ENCODE measurements at places on chromosomes 4 and X. TPM values are rescaled to one million over a fixed set of nuclear protein-coding genes. Genes with fewer than 3 reads are reported as not detected.

- no peak overlapping the region for H3K4me3 ChIP-seq
- H3K4me1 ChIP-seq, result no peaks in the 10 kb centered on the region
- DNase-seq, result no peak
- no peaks in the 10 kb centered on the region for H3K27me3 ChIP-seq
- H3K27ac ChIP-seq, result no peak overlapping the region
Measured at GRCh38 chrX:9746148-9746888, 19.3 kb downstream of the GPR143 start.

DNA sequence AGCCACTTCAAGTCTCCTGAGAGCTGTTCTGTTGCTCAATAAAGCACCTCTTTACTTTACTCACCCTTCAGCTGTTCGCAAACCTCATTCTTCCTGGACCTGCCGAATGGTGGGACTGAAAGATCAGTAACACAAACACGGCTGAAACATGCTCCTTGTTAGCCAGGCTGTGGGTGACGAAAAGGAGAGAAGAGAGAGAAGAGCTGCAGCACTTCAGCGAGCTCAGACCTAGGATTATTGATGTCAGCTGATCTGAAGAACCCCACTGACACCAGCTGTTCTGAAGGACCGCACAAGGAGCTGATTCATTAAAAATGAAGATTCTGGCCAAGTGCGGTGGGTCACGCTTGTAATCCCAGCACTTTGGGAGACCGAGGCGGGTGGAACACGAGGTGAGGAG, 2020.0 kb upstream of the ADGRL3 start:
- peaks cover 12% of the 10 kb centered on the region for H3K4me1 ChIP-seq
- peak overlapping the region; percentile 9 for H3K4me3 ChIP-seq
- H3K27me3 ChIP-seq, result no peaks in the 10 kb centered on the region
- H3K27ac ChIP-seq, result peak overlapping the region; percentile 57

- peaks cover 60% of the 10 kb centered on the region for H3K27me3 ChIP-seq
- DNase-seq, result no peak
- no peaks in the 10 kb centered on the region for H3K36me3 ChIP-seq
- H3K27ac ChIP-seq, result no peak overlapping the region
Measured at GRCh38 chr4:8727131-8727530, 134.6 kb downstream of the CPZ start.

DNA sequence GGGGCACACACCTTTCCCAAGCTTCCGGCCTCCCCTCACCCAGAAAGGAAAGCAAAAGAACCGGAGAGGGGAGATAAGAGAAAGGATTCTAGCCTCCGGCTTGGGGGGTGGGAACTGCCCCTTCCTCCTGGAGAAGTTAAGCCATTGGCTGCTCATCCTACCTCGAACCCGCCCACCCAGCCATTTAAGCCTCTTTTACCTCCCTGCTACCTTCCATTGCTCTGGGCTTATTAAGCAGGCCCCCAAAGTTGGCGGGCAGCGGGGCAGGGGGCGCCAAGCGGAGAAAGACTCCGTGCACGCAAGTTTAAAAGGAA, 2.3 kb downstream of the MAML3 start:
- no peaks in the 10 kb centered on the region for H3K4me1 ChIP-seq
- no peaks in the 10 kb centered on the region for H3K36me3 ChIP-seq
- DNase-seq, result peak; percentile 80
- peak overlapping the region; percentile 68 for H3K4me3 ChIP-seq
- peak overlapping the region; percentile 65 for H3K27ac ChIP-seq

DNA sequence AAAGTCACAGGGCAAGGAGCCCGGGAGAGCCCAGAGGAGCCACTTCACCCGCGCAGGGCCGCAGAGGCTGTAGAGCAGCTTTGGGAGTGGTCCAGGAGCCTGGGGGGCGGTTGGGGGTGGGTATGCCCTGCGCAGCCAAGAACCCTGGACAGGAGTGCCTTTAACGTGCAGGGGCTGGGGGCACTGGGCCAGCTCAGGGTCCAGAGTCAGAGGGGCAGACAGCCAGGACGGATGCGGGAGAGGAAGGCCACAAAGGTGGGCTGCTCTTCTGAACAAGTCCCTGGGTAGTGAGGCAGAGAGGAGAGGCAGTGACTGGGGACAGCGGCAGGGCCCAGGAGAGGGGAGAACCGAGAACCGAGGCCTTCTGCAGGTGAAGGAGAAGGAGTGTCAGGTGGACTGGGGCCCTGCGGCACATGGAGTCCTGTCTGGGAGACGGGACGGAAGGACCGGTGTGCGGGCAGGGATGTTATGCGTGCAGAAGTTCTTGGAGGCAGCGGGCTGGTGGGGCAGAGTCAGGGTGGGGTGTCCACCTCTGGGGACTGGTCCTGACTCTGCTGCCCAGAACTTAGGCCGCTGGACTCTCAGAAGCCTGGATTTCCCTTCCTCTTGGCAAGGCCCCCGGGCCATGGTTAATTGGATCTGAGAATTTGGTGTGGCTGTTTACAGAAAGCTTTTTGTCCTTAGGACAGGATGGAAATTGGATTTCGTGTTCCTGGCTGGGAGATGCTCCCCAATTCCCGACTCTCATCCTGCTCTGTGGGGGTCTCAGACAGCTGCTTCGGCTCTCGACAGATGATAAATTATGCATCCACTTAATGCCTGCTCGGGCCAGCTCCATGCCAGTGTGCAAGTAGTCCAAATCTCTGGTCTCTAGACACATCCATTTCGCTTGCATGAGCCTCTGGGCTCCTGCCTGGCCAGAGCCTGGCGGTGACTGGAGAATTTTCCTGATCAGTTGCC, 31.9 kb downstream of the ADRA2C start:
- H3K36me3 ChIP-seq, result no peaks in the 10 kb centered on the region
- no peaks in the 10 kb centered on the region for H3K27me3 ChIP-seq
- peaks cover 10% of the 10 kb centered on the region for H3K4me1 ChIP-seq
- DNase-seq, result no peak

- H3K27me3 ChIP-seq, result no peaks in the 10 kb centered on the region
- DNase-seq, result no peak
- no peak overlapping the region for H3K27ac ChIP-seq
- no peak overlapping the region for H3K4me3 ChIP-seq
Measured at GRCh38 chr4:169115897-169116254, 105.8 kb upstream of the CBR4 start.

Gene WNK3
- total RNA-seq, result 4.3 TPM

Gene SPATA18
- not detected for total RNA-seq

Gene MAB21L2
- total RNA-seq, result not detected

Gene TRAM1L1
- total RNA-seq, result 6.4 TPM
